ENCODE measurements at places on chromosomes 11 and 22.

- DNase-seq = no peak
These were observed 125.3 kb downstream of the C11orf91 start for GRCh38 chr11:33575311-33575710.

DNA sequence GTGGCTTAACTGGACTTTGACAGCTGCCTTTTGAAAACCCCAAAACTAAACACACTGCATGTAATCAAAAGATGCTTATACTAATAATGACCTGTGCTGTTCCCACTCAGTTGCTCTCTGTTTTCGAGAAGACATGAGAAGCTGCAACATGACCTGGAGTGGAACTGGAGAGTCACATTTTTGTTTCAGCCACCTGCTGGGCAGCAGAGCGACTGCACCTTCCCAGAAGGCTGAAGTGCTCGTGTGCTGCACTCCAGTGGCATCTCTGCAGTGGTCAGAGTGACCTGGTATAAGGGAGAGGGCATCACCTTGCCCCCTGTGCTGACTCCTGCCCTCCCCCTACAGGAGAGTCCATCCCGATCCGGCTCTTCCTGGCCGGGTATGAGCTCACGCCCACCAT is 8.6 kb downstream of the THYN1 start:
- DNase-seq = no peak

GRCh38 chr11:75673977-75674582 is 5.2 kb upstream of the MAP6 start:
- no peak for DNase-seq

DNA sequence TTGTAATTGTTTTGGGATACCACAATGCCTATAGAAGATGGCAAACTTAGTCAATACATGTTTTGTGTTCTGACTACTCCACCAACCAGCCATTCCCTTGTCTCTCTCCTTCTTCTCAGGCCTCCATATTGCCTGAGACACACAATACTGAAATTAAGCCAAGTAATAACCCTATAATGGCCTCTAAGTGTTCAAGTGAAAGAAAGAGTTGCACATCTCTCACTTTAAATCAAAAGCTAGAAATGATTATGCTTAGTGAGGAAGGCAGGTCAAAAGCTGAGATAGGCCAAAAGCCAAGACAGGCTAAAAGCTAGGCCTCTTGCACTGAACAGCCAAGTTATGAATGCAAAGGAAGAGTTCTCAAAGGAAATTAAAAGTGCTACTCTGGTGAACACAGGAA is 318.7 kb downstream of the TTC28 start:
- DNase-seq = no peak

GRCh38 chr11:100778166-100778785 is 91.2 kb downstream of the ARHGAP42 start:
- DNase-seq = no peak

- no peak for DNase-seq
These were observed 11.9 kb upstream of the TEF start for GRCh38 chr22:41369837-41370236.

DNA sequence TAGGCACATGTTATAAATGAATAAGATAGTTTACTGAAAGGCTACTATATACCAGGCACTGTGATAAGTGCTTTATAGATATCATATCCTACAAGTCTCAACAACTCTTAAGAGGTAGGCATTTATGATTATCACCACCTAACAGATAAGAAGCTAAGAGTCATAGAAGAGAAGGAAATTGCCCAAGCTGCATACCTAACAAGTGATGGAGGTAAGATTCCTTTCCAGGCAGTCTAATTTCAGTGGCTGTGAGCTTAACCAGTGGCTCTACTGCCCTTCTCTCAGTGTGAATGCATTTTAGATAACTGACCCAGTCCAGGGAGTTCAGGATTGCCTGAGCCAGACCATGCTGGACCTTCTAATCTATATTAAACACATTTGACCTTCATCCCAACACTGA is 39.2 kb downstream of the HEPHL1 start:
- DNase-seq = no peak

- DNase-seq = no peak
These were observed 33.9 kb downstream of the ANO1 start for GRCh38 chr11:70112017-70112434.

DNA sequence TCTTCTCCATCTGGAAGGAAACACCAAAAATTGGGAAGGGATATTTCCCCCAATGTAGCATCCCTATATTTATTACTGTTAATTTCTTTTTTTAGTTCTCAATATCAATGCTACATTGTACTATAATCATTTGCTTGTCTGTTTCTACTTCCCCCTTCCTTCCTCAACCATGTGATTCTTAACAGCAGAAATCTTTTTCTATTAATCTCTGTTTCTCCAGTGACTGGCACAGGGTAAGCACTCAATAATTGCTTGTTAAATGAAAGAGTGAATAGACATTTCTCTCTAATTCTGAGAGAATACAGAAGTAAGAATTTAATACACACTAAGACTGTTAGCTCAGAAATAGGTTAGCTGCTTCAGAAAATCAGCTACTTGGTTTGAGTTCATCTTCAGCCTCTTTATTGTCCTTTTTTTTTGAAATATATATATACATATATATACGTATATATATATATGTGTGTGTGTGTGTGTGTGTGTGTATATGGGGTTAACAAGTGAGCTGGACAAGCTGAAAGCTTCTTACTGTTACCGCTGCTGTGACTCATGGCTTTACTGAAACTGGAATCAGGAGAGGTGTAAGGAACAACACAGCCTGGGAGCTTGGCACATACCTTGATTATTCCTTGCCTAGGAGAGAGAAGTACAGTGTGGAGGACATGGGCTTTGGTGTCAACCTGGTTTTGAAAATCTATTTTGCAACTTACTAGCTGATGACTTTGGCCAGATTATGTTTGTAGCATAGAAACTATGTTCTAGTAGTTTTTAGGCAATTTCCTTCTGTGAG is 26.2 kb upstream of the PDE3B start:
- no peak for DNase-seq

GRCh38 chr11:122910775-122911174 is 28.2 kb downstream of the JHY start:
- no peak for DNase-seq
